ENCODE measurements at places on chromosomes 3 and 15.
A peak's percentile ranks its signal among the peaks of the same experiment; 100 is the strongest.

DNA sequence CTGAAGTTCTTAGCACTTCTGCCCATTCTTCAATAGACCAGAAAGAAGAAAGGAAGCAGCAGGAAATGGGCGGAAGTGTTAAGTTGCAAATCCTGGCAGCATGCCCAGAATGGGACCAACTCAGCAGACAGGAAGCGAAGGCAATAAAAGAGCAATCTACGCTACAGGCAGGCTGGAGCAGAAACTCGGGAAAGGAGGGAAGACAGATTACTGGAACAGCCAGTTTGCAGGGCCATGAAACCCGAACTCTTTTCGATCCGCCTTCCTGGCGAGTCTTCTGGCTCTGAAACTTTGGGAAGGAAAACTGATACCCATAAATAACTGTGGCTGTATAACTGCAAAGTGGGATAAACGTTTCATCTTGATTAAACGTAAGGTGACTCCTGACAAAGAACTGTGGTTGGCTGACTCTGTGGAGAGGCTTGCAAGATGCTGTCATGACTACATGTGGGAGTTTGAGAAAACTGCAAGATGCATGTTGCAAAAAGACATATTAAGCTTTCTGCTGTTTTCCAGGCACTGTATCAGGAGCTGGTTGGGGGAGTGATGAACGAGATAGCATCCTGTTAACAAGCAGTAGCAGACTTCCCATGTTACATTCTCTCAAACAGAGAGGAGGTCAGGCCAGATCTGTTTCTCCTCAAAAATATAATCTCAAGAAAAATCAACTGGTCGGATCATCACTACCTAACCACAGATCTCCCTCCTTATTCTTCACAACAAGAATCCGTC, 67.8 kb downstream of the FMN1 start:
- DNase-seq = peak; percentile 80

DNA sequence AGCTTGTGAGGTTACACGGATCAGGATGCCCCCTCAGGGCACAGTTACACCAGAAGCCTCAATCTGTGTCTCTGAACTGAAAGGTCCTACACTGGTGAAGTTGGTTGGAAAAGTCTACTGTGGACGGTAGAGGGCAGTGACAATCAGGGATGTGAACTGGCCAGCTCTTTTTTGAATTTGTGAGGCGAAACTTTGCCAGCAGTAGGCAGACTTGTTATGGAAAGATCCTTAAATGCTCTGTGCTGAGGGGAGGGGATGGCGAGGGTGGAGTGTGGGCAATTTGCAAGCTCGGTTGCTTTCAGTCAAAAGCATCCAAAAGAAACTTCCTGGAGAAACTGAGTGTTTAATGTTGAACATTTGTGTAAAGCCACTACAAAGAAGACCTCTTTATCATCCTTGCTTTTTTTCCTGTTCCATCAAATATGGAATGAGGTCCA, 127.4 kb upstream of the ABHD17C start:
- DNase-seq = peak; percentile 76

GRCh38 chr15:67884514-67885174, 44.8 kb upstream of the RNU6-1 start:
- DNase-seq = peak; percentile 84

DNA sequence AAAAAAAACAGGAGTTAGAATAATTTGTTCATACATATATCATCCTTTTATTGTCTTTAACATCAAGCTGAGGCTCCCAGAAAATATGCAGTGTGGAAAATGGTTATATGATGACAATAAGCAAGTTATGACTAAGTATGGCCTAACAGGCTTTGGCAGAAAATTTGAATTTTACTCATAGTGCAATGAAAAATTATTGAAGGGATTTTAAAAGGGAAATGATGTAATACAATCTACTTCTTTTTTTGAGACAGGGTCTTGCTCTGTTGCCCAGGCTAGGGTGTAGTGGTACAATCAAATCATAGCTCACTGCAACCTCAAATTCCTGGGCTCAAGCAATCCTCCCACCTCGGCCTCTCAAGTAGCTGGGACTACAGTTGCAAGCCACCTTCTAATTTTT, 78.7 kb downstream of the FAIM start:
- no peak for DNase-seq

- no peak for DNase-seq
Observed at GRCh38 chr15:31228011-31228484, 98.6 kb upstream of the KLF13 start.

DNA sequence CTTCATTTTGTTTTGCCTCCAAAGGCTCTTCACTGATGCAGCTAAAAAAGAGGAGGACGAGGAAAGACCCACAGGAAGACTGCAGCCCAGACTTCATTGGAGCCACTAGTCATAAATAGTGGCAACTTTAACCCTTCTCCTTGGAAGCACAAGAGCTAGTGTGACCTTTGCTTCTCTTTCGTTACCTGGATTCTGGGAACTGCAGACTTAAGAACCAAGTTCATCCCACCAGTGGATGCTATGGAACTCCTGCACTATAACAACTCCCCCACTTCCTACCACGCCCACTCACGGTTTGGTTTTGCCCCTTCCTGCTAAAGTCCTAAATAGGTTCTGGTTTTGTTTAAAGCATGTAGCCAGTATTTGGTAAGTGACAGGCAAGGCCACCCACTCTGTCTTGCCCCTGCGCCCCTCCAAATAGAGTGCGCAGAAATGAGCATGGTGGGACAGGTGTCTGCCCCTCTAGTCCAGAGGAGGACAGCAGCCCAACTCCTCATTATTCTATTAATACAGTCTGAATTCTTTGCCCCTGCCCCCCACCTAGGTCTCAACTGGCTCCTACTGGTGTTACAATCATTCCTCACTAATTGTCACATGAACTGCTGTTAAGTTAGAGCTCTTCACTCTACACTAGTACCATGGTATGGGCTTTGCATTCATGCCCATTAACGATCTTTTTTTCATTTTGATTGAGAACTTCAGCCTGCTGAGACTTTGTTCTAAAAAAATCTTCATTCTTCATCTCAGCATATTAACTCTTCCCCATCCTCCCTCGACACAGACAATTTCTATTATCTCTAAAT, 504.6 kb downstream of the FOXP1 start:
- DNase-seq = peak; percentile 18

DNA sequence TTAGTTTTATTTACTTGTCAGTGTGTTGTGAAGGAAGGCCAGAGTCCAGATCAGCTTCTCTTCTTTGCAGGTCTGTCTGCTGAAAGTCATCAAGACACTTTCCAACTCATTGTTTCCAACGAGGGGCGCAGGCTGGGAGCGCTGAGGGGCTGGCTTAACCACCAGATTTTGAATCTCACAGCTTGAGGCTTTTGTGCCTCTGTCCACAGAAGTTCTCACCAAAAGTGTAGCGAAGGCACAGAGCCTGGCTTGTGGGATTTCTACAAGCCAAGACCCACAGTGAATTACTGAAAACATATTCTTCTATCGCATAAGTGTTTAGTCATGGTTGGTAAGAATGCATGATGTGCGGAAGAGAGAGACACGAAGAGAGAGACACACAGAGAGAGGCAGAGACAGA, 35.2 kb downstream of the BHLHE40 start:
- no peak for DNase-seq

DNA sequence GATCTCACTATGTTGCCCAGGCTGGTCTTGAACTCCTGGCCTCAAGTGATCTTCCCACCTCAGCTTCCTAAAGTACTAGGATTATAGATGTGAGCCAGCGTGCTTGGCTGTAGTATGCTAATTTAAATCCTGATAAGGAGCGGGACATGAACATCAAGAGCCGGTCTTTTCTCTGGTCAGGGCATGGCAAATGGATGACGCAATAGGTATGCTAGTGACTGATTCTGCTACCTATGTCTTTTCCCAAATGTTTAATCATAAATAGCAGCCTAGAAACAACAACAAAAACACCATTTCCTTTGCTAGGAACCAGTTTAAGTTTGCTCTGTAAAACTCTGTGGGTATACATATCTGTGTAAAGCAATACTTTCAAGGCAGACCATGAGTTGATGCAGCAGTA, 64.7 kb downstream of the STARD9 start:
- no peak for DNase-seq

DNA sequence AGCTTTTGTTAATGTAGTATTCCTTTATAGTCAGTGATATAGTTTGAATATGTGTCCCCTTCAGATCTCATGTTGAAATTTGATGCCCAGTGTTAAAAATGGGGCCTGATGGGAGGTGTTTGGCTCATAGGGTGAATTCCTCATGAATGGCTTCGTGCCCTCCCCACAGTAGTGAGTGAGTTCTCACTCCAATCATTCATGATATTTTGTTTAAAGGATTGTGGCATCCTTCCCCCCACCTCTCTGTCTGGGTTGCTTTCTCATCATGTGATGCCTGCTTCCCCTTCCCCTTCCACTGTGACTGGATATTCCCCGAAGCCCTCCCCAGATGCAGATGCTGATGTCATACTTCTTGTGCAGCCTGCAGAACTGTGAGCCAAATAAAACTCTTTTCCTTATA, 649.8 kb upstream of the NR2F2 start:
- no peak for DNase-seq

- DNase-seq = no peak
Observed at GRCh38 chr3:124142389-124142970, 150.6 kb upstream of the ROPN1 start.

DNA sequence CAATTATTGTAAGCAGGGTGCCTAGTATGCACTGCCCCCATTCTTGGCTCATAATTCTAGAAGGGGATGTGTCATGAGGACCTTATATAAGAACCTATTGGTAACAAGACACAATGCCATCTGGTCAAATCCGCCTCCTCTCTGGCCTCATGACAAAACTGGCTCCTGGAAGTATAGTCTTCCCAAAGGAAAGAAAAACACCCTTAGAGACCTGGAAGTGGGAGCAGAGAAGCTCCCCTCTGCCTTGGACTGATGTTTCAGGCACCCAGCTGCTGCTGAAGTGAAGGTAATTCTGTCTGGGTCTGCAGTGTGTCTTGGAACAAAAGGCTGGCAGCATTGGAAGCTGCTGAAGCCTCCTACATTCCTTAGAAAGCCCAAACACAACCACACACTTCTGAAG, 107.2 kb upstream of the CLSTN2 start:
- no peak for DNase-seq

DNA sequence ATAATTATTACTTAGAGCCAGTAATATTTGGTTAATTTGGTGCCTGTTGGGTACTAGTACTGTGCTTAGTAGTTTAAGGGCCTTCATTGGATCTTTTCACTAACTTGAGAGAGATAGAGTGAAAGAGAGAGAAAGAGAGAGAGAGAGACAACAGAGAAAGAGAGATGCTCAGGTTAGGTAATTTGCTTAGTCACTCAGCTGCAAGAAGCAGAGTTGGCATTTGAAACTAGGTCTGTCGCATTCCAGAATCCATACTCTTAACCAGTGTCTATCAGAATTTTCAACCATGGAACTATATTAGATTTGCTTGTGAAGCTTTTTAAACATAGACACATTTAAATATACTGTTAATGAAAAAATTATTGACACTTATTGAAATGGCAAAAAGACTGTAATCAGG, 31.1 kb upstream of the NUDT16 start:
- no peak for DNase-seq

- no peak for DNase-seq
Observed at GRCh38 chr3:73206030-73206429, 144.6 kb downstream of the EBLN2 start.

DNA sequence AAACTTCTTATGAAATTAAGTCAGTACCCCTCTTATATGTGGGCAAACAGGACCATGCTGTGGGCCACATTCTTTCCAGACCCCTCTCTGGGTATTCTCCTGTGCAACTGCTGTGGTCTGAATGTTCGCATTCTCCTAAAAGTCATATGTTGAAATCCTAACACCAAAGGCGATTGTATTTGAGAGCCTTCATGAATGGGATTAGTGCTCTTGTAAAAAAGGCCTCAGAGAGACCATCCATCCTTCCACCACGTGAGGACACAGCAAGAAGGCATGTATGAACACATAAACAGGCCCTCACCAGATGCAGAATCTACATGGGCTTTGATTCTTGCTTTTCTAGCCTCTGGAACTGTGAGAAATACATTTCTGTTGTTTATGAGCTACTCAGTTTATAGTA, 68.0 kb upstream of the NAALADL2 start:
- no peak for DNase-seq

DNA sequence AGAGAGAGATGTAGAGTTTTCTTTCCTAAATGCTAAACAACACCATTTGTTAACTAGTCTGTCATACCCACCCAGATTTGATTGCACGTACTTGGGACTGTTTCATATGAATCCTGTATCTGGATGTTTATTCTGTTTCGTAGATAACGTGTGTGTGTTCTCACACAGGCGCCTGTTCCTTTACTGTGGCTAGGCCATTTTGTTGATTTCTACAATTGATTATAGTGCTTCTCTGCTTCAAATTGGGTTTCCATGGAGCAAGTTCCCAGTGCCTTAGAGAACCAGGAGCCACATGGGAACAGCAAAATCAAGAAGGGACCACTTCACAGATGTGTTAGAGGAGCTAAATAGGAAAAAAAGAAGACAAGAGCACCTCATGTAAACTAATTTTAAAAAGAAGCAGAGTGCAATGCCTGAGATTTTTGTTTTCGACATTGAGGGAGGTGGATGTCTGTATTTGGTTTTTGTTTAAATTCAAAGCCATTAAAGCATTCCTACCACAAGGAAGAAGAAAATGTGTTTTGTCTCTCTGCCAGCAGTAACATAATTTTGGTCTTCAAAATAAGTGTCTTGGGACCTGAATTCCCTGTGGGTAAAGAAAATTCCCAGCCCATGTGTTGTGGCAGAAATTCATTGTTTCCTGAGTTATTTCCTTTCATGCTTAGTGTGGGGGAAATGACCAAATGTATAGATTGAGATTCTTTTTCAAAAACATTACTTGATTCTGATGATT, 424.0 kb upstream of the C2CD4B start:
- DNase-seq = no peak

GRCh38 chr3:10469441-10470119, 35.8 kb downstream of the ATP2B2 start:
- DNase-seq = no peak

GRCh38 chr15:27951191-27951890, 147.8 kb downstream of the OCA2 start:
- no peak for DNase-seq

DNA sequence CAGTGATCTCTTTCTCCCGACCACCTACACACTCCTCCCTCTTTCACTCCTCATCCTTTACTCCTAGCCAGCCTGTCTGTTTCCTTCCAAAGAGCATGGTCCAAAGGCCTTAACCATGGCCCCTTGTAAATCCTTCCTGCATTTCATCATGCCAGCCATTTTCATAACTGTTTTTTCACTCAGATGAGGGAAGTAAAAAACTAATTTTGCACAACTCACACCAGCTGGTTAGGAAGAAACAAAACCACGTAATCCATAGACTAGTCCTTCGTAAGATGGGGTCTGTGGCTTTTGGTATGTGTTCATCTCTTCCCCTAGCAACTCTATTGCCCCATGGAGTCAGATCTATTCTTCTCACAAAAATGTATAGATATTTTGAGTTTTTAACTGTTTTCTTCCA, 187.8 kb downstream of the SHOX2 start:
- DNase-seq = no peak

DNA sequence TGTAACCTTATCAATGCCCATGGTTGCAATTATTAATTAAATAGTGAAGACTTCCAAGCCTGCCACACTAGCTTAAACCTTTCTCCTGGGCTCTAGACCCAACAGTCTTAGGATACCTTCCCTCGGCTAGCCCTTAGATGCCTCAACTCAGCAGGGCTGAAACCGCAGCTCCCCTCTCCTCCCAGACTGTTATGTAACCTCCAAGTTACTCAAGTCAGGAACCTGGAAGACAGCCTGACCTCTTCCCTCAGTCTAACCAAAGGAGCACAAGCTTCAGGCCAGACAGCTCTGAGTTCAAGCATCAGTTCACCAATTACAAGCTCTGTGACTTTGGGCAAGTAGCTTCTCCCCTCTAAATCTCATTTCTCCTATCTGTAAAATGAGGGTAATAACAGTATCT, 70.5 kb upstream of the HACD2 start:
- no peak for DNase-seq
